Astrocyte of the hippocampus (primary cell): ENCODE measurements at places on chromosomes 16 and 17.

- no peak for DNase-seq
Measured at GRCh38 chr17:27157297-27157696, 136.6 kb upstream of the WSB1 start.

DNA sequence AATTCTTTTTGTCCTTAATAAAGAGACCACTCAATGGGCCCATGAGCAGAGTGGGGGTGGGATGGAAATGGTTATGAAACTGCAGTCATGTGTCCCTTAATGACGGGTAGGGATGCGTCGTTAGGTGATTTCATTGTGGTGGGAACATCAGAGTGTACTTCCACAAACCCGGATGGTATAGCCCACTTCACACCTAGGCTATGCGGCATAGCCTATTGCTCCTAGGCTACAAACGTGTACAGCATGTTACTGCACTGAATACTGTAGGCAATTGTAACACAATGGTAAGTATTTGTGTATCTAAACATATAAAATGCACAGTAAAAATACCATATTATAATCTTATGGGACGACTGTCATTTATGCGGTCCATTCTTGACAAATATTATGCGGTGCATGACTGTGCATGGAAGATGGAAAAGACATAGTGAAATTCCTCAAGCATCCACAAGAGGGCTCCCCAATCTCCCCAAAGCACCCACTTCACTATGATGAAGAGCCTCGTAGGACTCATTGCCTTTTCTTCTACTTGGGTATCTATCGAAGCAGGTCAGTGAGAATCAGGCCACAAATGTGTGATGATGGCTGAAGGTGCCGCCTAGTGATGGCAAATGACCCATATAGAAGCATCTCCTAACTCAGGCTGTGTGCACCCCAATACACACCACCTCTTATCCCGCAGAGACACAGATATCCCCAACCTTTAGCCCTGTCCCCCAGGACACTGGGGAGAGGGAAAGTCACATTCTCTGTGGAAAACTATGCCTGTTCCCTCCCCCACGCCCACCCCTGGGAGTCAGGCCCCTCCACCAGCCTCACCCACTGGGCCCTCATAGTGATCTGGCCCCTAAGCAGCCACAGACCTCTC lies 43.5 kb downstream of the TBX21 start:
- peak; percentile 55 for DNase-seq

DNA sequence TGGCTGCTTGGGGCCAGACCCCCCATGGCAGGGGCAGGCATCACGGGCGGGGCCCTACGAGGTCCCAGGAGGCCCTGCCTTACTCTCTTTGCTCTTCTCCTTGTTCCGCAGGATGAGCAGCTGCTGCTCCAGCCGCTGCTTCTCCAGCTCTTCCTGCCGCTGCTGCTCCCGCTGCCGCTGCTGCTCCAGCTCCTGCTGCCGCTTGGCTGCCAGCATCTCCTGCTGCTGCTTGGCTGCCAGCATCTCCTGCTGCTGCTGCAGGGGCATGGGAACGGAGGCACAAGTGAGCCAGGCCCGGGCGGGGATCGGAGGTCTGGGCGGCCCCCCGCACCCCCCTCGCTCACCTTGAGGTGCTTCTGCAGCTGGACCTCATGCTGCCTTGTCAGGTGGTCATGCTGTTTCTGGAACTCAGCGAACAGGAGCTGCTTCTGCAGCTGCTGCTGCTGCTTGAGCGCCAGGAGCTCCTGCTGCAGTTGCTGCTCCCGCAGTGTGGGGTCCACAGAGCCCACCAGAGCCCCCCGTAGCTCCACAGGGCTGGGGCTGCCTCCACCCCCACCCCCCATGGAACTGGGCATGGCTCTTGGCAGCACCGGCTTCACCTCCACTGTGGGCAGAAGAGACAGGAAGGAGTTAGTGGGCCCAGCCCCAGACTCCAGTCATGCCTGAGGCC lies 22.8 kb downstream of the G6PC3 start:
- DNase-seq = no peak

- no peak for DNase-seq
Measured at GRCh38 chr16:75079346-75079926, 37.1 kb downstream of the LDHD start.

GRCh38 chr17:72875361-72875760 lies 217.1 kb downstream of the SLC39A11 start:
- no peak for DNase-seq

- no peak for DNase-seq
Measured at GRCh38 chr16:78091419-78091818, 8.0 kb upstream of the WWOX start.

DNA sequence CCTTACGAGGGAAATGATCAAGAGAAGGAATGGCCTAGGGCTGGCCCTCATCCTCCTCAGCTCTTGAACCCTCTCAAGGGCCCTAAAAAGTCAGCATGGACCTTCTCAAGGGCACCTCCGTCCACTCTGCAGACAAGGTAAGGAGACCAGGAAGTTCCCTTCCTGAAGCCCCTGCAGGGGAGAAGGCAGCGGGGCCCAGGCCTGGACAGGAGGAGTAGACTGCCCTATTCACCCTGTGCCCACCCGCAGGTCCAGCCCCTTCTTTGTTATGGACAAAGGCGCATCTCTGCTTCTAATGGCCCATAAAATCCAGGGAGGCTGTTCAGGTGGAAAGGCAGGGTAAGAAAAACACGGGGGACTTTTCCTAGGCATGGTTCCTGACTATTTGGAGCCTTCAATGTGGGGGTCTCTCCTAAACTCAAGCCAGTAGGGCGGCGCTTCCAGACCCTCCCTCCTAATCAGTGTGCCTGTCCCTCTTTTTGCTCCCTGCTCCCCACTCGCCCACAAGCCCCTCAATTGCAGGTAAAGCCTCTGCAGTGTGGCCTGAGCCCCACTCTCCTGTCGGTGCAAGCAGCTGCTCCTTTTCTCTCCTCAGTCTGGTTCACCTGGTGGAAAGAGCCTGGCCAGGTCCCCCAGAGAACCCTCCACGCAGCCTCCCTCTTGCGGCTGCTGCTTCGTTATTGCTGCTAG lies 28.2 kb downstream of the AXIN2 start:
- no peak for DNase-seq

- DNase-seq = no peak
Measured at GRCh38 chr17:44807817-44808155, 22.3 kb downstream of the GJC1 start.

- peak; percentile 93 for DNase-seq
Measured at GRCh38 chr16:85781695-85782370, 17.5 kb downstream of the EMC8 start.

DNA sequence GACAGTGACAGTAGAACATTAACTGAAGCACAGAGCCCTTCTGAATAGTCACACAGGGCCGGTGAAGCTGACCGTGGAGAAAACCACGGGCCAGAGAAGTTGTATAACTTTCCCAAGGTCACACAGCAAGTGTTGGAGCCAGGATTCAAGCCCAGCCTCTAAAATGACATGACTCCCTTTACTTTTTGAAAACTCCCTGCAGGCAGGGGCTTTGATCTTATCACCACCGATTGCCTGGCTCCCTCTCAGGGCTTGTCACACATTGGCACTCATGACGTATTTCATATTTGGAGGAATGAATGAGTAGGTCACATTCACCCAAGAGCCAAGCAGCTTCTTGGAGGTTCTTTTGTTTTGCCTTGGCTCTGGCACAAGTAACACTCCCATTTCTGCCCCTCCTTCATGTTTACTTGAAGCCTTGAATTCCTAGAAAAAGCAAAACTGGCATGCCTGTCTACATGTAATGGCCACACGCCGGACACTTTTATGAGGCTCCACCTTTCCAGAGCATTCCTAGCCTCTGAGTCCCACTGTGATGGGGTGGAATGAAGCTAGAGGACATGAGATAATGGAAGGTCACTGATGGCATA lies 13.3 kb upstream of the RBBP6 start:
- peak; percentile 79 for DNase-seq

- DNase-seq = no peak
Measured at GRCh38 chr16:80250381-80250780, 290.4 kb upstream of the DYNLRB2 start.

GRCh38 chr17:77033892-77034404 lies 106.8 kb upstream of the SEC14L1 start:
- no peak for DNase-seq

DNA sequence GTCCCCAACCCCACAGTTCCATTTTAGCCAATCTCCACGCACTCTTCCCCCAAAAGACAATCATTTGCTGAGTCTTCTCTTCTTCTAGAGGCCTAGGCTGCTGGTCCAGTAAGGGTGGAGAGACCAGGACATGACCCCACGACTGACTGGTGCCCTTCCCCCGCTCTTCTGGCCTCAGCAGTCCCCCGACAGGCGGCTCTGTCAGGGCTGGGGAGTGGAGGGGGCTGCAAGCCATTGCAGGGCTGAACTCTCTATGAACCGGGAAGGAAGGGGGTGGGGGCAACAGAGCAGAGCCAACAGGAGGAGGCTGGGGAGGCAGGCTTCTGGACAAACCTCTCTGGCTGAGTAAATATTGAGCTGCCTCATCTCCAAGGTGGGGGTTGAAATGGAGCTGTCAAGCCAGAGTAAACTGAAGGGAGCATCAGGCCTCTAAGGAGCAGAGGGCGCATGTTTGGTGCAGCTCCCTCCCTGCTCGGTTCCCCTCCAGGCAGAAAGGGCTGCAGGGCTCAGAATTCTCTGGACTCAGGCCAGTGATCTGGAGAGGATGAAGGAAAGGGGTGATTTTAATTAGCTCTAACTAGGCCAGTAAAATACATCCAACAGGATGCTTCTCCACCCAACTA lies 8.7 kb downstream of the HOXB1 start:
- peak; percentile 69 for DNase-seq

GRCh38 chr17:15366026-15366425 lies 24.6 kb upstream of the TEKT3 start:
- DNase-seq = no peak

DNA sequence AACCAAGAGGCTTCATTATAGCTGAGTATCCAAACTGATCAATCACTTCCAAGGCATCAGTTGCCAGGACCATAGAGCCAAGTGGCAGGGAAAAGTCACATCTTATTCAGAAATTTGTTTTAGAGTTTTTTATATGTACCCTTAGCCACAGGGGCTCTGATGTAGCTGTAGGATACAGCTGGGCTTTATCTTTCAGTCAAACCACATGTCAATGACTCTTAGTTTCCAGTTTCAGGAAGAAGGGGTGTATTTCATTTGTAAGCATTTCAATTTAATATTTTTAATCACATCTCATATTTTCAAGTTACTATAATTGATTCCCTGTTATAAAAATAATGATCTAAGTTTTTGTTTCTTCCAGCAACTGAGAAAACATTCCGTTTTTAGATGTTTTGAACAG lies 2.9 kb upstream of the FLCN start:
- DNase-seq = no peak

GRCh38 chr16:31042866-31043265 lies 9.5 kb downstream of the STX4 start:
- no peak for DNase-seq

DNA sequence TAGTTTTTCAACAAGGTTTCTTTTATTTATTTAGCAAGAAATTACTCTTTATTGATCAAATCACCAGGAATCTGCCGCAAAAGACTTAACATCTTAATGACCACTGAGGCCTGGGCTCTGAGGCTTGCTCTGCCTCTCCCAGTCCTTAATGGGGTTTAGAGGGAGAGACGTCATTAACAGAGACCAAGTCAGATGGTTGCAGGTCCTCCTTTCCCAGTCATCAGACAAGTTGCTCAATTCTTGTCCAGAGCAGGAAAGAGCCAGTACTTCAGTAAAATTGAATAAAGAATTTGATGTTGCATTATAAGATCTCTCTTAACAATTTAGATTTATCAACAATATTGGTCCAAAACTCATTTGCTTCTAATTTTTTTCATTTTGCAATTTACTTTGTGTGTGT lies 2.0 kb downstream of the SEPHS2 start:
- DNase-seq = no peak

DNA sequence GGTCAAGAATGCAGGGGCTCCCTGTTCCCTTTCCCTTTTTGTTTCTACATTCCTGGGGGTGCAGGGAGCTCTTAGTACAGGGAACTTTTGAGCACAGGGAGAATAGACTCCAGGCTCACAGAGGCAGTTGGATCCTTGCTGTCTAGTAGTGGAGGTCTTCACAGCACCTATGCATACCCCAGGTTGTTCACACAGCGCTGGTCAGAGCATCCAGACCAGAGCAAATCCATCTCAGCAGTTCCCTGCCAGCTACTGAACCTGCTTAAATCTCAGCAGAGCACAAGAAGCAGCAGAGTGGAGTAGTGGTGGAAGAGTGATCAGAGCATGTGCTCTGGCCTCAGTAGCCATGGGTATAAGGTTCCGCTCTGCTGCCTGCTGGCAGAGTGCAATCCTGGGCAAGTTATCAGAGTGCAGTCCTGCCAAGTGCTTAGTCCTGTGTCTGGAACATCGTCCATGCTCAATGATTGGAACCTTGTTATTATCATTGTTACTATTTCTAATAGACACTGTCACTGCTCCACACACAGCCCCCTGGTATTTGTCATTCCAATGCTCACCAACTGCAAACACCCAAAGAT lies 220.4 kb downstream of the CBLN1 start:
- no peak for DNase-seq

DNA sequence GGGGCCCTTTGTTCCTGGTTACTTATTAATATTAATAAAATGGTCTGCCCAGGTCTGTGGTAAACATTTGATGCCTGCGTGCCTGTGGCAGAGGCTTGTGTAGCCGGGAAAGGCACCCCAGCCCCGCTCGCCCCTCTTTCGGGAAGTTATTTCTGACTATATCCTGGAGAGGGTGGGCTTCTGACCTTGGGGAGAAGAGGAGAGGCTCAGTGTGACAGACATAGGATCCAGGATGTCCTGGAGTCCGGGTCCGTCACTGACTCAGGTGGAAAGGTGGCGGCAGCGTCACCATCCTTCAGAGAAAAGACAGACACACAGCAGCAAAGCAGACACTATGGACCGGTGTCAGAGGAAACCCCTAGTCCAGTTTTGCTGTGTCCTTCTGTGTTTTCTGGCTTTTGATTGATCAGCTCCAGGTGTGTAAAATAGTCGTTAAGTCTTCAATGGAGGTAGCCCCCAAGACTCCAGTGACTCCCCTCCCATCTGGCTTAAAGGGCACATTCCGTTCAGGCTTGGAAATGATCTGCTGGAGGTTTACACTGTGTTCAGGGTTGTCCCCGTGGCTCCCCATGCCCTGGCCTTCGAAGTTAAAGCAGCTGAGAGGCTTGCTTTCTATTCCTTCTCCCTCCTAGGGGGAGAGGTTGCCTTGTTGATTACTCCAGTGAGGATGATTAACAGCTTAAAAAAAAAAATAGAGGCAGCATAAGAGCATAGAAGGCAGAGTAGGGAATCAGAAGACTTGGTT lies 81.6 kb downstream of the CCDC182 start:
- DNase-seq = peak; percentile 57
